Stimulated activated CD4-positive, alpha-beta T cell treated with anti-CD3 and anti-CD28 coated beads, Interleukin-1b, Interleukin-23, amount 100 ng/mL, for 4 hours (primary cell): ENCODE measurements at places on chromosomes 12 and 14.

- DNase-seq, result no peak
These were observed 3.3 kb upstream of the NUDT14 start for GRCh38 chr14:105184461-105184860.

DNA sequence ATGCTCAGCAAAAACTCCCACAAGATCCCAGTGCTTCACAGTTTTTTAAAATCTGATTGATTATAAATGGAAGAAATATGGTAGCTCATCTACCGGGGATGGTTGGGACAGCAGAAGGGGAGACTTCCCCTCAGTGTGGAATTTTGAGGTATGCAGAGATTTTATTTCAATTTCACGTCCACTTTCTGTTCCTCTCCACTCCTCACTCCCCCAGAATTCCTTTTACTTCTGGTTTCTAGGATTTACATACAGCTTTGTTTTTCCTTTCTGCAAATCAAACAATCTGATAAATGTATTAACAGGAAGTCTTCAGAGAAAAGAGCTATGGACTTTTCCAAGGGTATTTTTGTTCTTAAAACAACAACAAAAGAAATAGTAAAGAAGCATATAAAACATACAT, 181.5 kb upstream of the ARHGAP5 start:
- no peak for DNase-seq

DNA sequence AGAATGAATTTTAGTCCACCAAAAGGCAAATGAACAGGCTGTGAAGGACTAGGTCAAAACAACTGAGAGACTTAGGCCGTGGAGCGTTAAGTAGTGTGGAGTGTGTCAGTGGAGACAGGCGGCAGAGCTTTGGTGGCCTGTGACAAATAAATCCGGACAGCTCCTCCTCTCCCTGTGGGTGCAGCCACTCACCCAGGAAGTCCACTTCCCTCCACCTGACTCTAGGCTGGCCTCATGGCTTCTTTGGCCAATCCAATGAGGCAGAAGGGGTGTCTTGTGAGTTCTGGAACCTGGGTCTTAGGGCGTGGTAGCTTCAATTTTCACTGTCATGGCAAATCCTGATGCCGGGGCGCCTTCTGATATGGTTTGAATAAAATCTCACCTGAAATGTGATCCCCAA, 180.9 kb upstream of the C14orf180 start:
- DNase-seq, result no peak

- DNase-seq, result no peak
These were observed 264.2 kb upstream of the AMIGO2 start for GRCh38 chr12:47343684-47344567.

GRCh38 chr14:68012871-68013270, 193.3 kb downstream of the RAD51B start:
- DNase-seq, result no peak
